CD8-positive, alpha-beta T cell (primary cell): ENCODE measurements at places on chromosomes 16 and 17. TPM values are rescaled to one million over a fixed set of nuclear protein-coding genes. Genes with fewer than 3 reads are reported as not detected.

The HOXB13 gene
- not detected for total RNA-seq

The TNK1 gene
- 10.0 TPM for total RNA-seq

The PIMREG gene
- not detected for total RNA-seq

The ANKS3 gene
- total RNA-seq = 11.8 TPM

The MLYCD gene
- 4.0 TPM for total RNA-seq

The KLHL10 gene
- total RNA-seq = not detected

The FOXN1 gene
- not detected for total RNA-seq

The TMEM204 gene
- 6.8 TPM for total RNA-seq

The C17orf107 gene
- total RNA-seq = 33.8 TPM

The LHX1 gene
- not detected for total RNA-seq

The DNAAF8 gene
- not detected for total RNA-seq

The CCDC144A gene
- total RNA-seq = 0.81 TPM

The TMC8 gene
- total RNA-seq = 312 TPM

The ATAD5 gene
- total RNA-seq = 3.6 TPM

The OTOA gene
- total RNA-seq = not detected

The ZNF830 gene
- 45.0 TPM for total RNA-seq

The CCDC78 gene
- total RNA-seq = 5.5 TPM

The TMEM235 gene
- total RNA-seq = not detected

The HASPIN gene
- total RNA-seq = 0.38 TPM

The CBFA2T3 gene
- total RNA-seq = 0.31 TPM

The TBC1D3G gene
- not detected for total RNA-seq

The KRTAP4-9 gene
- total RNA-seq = not detected
